ENCODE measurements at places on chromosomes 7 and 10. TPM values are rescaled to one million over a fixed set of nuclear protein-coding genes. Genes with fewer than 3 reads are reported as not detected.

Gene PLCE1
- 3.8 TPM for total RNA-seq

Gene CACNA2D1
- 157 TPM for total RNA-seq

Gene PRKCQ
- 46.6 TPM for total RNA-seq

Gene C10orf71
- total RNA-seq: 26.5 TPM

Gene EBF3
- total RNA-seq: 8.0 TPM

Gene SPDYE2
- total RNA-seq: not detected

Gene FGFBP3
- not detected for total RNA-seq

Gene ATRNL1
- total RNA-seq: 1.8 TPM

Gene TMEM72
- not detected for total RNA-seq

Gene CEP55
- total RNA-seq: 0.62 TPM
